ENCODE measurements at places on chromosomes 13 and 19. TPM values are rescaled to one million over a fixed set of nuclear protein-coding genes. Genes with fewer than 3 reads are reported as not detected.

- no peaks in the 10 kb centered on the region for H3K4me1 ChIP-seq
- no peaks in the 10 kb centered on the region for H3K27me3 ChIP-seq
- H3K36me3 ChIP-seq: no peaks in the 10 kb centered on the region
- no peak for DNase-seq
- H3K4me3 ChIP-seq: no peak overlapping the region
- H3K27ac ChIP-seq: no peak overlapping the region
Measured at GRCh38 chr13:90405301-90405700, 942.2 kb upstream of the MIR17HG start.

DNA sequence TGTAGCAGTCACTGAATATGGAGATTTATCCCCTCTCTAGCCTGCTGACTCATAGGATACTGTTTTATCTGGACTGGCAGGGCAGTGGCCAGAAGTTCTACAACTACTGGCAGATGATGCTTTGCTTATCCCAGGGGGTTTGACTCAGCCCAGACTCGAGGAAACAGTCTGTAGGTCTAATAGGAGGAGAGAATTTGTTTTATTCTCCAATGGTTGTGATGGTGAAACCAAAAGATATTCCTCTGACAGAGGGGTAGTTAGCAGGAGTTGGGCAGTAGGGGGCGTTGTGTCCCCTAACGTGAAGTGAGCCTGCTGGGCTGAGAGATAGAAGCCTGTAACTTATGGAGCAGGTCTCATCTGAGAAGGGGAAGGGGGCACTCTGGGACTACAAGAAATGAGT lies 74.9 kb downstream of the WTIP start:
- no peak overlapping the region for H3K4me3 ChIP-seq
- H3K27ac ChIP-seq: no peak overlapping the region
- no peaks in the 10 kb centered on the region for H3K4me1 ChIP-seq
- no peaks in the 10 kb centered on the region for H3K36me3 ChIP-seq

GRCh38 chr19:5889288-5889971 lies 14.2 kb downstream of the NDUFA11 start:
- H3K4me3 ChIP-seq: no peak overlapping the region
- peaks cover 45% of the 10 kb centered on the region for H3K4me1 ChIP-seq
- peaks cover 4% of the 10 kb centered on the region for H3K36me3 ChIP-seq

GRCh38 chr13:44879452-44880058 lies 109.7 kb downstream of the NUFIP1 start:
- H3K36me3 ChIP-seq: no peaks in the 10 kb centered on the region
- H3K4me3 ChIP-seq: no peak overlapping the region
- H3K27ac ChIP-seq: no peak overlapping the region
- no peaks in the 10 kb centered on the region for H3K27me3 ChIP-seq
- DNase-seq: peak; percentile 23

DNA sequence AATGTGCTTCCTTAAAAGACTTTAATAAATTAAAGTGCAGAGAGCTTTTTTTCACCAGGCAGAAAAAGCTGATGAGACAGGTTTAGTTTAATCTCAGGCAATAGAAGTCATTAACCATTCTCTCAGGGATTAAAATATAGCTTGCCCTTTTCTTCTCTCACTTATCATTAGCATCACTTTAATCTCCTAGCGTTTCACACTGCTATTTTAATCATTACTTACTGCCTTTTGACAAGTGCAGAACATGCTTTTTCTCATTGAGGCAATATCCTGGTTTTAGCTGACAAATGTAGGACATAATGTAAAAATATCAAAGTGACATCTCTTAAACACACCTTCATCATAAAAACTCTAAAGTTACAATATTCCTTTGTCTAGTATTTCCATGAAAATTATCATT lies 94.6 kb downstream of the DACH1 start:
- H3K36me3 ChIP-seq: no peaks in the 10 kb centered on the region
- H3K27ac ChIP-seq: no peak overlapping the region
- H3K4me3 ChIP-seq: no peak overlapping the region
- H3K4me1 ChIP-seq: no peaks in the 10 kb centered on the region

DNA sequence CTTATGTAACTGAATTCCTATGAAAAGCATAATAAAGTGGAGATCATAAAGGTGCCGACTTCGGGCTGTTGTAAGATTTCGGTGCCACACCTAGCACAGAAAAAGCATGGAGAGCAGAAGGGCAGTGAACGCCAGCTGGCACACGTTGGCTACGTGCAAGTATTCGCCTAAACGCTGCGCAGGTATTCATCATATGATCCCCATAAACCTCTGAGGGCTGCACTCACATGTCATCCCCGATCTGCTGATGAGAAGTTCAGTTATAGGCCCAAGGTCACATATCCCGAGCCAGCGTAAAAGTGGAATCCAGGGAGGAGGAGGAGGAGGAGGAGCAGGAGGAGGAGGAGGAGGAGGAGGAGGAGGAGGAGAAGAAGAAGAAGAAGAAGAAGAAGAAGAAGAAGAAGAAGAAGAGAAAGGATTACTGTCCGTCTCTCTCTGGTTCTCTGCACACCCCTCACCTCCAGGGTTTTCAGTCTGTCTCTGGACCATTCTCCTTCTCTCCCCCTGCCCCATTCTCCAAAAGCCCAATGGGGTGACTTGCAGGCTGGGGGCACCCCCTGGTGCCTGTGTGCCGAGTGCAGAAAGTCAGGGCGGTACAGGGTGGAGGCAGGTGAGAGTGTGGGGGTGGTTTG lies 18.6 kb upstream of the CYP2S1 start:
- no peaks in the 10 kb centered on the region for H3K36me3 ChIP-seq
- no peak for DNase-seq
- H3K27ac ChIP-seq: no peak overlapping the region
- no peaks in the 10 kb centered on the region for H3K27me3 ChIP-seq

GRCh38 chr19:46186717-46187101 lies 38.7 kb downstream of the IGFL2 start:
- H3K36me3 ChIP-seq: no peaks in the 10 kb centered on the region
- peaks cover 38% of the 10 kb centered on the region for H3K4me1 ChIP-seq
- H3K27ac ChIP-seq: no peak overlapping the region

DNA sequence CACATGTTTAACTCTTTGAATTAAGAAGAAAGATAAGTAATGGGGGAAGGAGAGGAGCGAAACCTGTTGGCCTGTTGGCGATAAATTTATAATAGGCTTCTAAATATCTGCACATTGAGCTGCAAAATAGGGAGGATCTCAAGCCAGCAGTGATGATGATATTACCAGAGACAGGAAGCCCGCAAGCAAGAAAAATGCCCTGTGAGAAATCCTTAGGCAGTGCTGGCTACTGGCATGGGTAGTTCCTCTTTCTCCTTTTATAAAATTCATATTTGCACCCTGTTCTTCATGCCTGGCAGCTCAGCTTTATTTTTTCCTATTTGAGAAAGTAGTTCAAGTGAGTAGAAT lies 858 bp upstream of the USP12 start:
- peak overlapping the region; percentile 51 for H3K27ac ChIP-seq
- no peaks in the 10 kb centered on the region for H3K27me3 ChIP-seq
- H3K36me3 ChIP-seq: no peaks in the 10 kb centered on the region
- peaks cover 7% of the 10 kb centered on the region for H3K4me1 ChIP-seq
- DNase-seq: no peak

DNA sequence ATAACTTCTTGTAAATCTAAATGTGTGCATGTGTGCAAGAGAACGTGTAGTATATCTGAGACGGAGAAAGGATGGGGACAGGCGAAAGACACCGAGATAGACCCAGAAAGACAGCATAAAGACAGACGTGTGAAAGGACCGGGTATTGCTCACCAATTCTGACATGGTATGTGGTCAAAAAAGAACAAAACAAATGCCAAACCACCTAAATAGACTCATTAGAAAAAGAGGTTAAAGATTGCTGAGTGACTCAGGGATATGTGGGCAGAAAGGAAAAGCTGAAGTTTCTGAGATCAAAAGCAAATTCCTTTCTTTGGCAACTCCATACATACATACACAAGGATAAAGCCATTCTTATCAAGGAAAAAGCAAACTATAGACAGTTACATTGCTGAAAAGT lies 179.7 kb upstream of the TSC22D1 start:
- H3K4me3 ChIP-seq: no peak overlapping the region
- H3K27ac ChIP-seq: peak overlapping the region; percentile 81
- H3K36me3 ChIP-seq: no peaks in the 10 kb centered on the region
- DNase-seq: peak; percentile 45

- no peak overlapping the region for H3K27ac ChIP-seq
- no peak overlapping the region for H3K4me3 ChIP-seq
- no peaks in the 10 kb centered on the region for H3K36me3 ChIP-seq
Measured at GRCh38 chr13:87889254-87889653, 218.1 kb downstream of the SLITRK5 start.

DNA sequence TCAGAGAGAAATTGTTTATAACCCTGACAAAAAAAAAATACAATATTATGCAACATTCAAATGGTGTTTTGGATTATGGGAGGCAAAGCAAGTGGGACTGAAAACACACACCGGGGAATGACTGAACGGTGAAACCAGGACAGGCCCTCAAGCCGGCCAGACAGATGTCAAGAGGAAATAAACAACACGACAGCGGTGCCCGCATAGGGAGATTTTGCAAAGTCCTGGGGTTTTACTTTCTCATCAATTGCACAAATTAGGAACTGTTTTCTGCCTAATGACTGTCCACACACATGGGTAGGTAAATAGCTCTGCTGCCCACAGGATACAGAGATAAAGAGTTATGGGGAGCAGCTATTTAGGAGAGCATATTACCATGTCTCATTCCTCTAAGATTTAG lies 134.5 kb downstream of the IRS2 start:
- peaks cover 61% of the 10 kb centered on the region for H3K27me3 ChIP-seq
- H3K4me1 ChIP-seq: no peaks in the 10 kb centered on the region
- H3K4me3 ChIP-seq: no peak overlapping the region
- no peak overlapping the region for H3K27ac ChIP-seq

- no peaks in the 10 kb centered on the region for H3K4me1 ChIP-seq
- H3K27ac ChIP-seq: no peak overlapping the region
- H3K4me3 ChIP-seq: no peak overlapping the region
- no peaks in the 10 kb centered on the region for H3K27me3 ChIP-seq
- no peak for DNase-seq
Measured at GRCh38 chr13:82654861-82655855, 1227.1 kb downstream of the SLITRK1 start.

- H3K27me3 ChIP-seq: no peaks in the 10 kb centered on the region
- H3K36me3 ChIP-seq: no peaks in the 10 kb centered on the region
- no peak for DNase-seq
Measured at GRCh38 chr19:48836089-48837017, at the start of gene HSD17B14. HSD17B14 (minus strand) TSS chr19:48836491; CDS start chr19:48836411, 80 bp downstream.

- DNase-seq: no peak
- no peak overlapping the region for H3K4me3 ChIP-seq
- H3K4me1 ChIP-seq: peaks cover 16% of the 10 kb centered on the region
- H3K36me3 ChIP-seq: no peaks in the 10 kb centered on the region
Measured at GRCh38 chr19:1491849-1492170, 829 bp downstream of the REEP6 start.

DNA sequence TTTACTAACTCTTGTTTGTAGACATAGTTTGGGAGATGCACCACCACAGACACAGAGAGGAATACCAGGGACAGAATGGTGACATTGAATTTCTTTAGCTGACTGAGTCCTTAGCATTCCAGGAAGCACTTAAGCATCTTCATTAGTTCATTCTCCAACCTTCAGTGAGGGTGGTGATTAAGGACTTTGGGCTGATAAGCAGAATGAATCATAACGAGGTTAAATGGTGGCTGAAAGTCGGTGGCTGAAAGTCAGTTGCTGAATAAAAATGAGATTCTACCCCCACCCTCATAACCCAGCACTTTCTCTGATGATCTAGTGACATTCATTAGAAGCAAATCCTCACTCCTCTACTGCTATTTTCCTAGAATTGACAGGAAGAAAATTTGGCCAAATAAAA lies 10.6 kb downstream of the PCDH8 start:
- no peaks in the 10 kb centered on the region for H3K4me1 ChIP-seq
- DNase-seq: no peak
- no peaks in the 10 kb centered on the region for H3K36me3 ChIP-seq

DNA sequence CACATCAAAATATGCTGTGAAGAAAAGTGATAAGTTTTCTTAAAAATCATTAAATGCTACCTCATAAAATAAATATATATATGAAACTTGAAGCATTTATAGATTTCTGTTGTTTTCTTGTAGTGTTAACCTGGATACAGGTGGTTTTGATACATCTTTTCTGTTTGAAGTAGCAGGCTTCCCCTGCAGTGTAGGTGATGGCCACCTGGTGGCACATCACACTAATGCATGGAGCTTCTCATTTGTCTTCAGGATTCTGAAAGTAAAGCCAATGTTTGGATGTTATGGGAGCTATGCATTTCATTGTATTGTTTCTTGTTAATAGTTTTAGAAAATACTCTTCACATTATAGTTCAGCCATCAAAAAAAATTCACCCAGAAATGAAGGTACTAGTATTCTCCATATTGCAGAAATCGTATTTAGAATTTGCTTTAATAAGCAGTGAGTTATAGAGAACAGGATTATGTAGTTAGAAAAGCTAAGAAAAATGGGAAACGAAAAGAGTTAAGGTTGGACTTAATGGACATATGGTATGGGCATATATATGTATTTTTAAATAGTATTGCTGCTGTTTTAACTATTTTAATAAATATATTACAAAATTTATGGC lies 18.7 kb downstream of the GPR180 start:
- no peaks in the 10 kb centered on the region for H3K4me1 ChIP-seq
- DNase-seq: no peak
- H3K36me3 ChIP-seq: peaks cover 32% of the 10 kb centered on the region
- no peaks in the 10 kb centered on the region for H3K27me3 ChIP-seq
- H3K27ac ChIP-seq: no peak overlapping the region
- H3K4me3 ChIP-seq: no peak overlapping the region

DNA sequence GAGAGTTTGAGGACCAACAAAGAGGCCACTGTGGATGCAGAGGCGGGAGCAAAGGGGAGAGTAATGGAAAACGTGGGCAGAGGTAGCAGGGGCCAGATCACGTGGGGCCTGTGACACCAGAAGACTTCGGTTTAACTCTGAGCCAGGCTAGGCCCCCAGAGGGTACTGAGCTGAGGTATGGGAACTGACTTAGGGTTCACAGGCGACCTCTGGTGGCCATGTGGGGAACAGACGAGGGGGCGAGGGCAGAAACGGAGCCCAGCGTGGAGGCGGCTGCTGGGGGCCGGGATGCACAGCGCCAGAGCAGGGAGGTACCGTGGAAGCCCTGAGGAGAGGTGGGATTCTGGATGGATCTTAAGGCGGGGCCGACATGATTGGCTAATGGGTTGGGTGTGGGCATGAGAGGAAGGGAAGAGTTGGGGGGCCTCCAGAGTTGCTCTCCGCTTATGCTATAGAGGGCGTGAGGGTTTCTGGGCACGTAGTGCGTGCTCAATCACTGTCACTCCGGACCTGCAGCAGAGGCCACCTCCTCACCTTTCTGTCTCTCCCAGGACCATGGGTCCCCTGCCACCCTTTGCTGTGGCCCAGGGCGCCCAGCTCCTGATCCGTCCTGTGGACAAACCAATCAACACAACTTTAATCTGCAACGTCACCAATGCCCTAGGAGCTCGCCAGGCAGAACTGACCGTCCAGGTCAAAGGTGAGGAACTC lies 13.7 kb downstream of the PVR start:
- H3K4me3 ChIP-seq: no peak overlapping the region
- H3K36me3 ChIP-seq: peaks cover 98% of the 10 kb centered on the region
- H3K27ac ChIP-seq: no peak overlapping the region
- peaks cover 8% of the 10 kb centered on the region for H3K4me1 ChIP-seq
- DNase-seq: peak; percentile 63

- no peaks in the 10 kb centered on the region for H3K4me1 ChIP-seq
- H3K27ac ChIP-seq: no peak overlapping the region
- no peaks in the 10 kb centered on the region for H3K27me3 ChIP-seq
- DNase-seq: no peak
- no peak overlapping the region for H3K4me3 ChIP-seq
Measured at GRCh38 chr13:21318891-21319532, 140.1 kb downstream of the ZDHHC20 start.

EBI3 gene
- total RNA-seq: not detected

TNPO2 gene
- total RNA-seq: 25.8 TPM

PCSK4 gene
- not detected for total RNA-seq

RFPL4A gene
- total RNA-seq: not detected

TEX101 gene
- not detected for total RNA-seq

CEACAM6 gene
- total RNA-seq: not detected

CNOT3 gene
- 14.2 TPM for total RNA-seq

PODNL1 gene
- not detected for total RNA-seq

COMP gene
- total RNA-seq: not detected
